ENCODE measurements at places on chromosomes 12 and 14.

- no peak for DNase-seq
Observed at GRCh38 chr12:50750366-50750765, 13.5 kb upstream of the ATF1 start.

DNA sequence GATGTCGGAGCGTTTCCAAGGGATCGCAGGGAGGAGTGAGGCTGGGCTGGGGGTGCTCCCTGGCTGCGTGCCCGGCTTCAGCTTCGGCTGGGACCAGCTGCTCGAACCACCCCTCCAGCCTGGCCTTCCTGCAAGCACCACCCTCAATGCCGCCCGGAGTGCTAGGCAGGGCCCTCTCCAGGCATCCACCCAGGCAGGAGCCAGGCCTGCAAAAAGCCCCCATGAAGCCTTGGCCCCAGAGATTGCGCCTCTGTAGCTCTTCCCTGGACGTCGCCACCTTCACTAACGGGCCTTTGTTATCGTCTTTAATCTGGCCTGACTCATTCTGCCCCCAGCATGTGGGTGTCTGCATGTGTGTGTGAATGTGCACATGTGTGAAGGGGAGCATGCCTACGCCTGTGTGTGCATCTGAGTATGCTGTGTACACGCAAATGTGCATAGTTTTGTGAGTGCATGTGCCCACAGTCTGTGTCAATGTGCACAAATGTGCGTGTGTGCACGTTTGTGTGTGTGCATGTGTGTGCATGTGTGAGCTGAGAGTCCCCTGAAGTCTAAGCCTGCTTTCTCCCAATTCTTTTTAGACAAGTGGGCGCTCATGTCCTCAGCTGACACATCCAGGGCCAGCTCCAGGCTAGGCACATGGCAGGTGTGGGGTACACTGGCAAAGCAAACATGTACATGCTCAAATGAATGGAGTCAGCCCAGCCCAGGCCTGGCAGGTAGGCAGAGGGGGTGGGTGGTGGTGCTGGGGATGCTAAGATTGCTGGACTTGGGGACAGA lies 195.4 kb upstream of the C14orf180 start:
- no peak for DNase-seq

- DNase-seq = no peak
Observed at GRCh38 chr14:87158283-87158682, 834.7 kb downstream of the GALC start.

GRCh38 chr14:38210587-38211216 lies 3.0 kb downstream of the SSTR1 start:
- no peak for DNase-seq

GRCh38 chr14:94292872-94293577 lies at the start of gene SERPINA10:
Gene SERPINA10 (minus strand): TSS chr14:94293268. CDS start chr14:94290593, 2,675 bp downstream.
- no peak for DNase-seq
